NT2/D1 (cell line): ENCODE measurements at places on chromosomes 12 and 14.
A peak's percentile ranks its signal among the peaks of the same experiment; 100 is the strongest.

DNA sequence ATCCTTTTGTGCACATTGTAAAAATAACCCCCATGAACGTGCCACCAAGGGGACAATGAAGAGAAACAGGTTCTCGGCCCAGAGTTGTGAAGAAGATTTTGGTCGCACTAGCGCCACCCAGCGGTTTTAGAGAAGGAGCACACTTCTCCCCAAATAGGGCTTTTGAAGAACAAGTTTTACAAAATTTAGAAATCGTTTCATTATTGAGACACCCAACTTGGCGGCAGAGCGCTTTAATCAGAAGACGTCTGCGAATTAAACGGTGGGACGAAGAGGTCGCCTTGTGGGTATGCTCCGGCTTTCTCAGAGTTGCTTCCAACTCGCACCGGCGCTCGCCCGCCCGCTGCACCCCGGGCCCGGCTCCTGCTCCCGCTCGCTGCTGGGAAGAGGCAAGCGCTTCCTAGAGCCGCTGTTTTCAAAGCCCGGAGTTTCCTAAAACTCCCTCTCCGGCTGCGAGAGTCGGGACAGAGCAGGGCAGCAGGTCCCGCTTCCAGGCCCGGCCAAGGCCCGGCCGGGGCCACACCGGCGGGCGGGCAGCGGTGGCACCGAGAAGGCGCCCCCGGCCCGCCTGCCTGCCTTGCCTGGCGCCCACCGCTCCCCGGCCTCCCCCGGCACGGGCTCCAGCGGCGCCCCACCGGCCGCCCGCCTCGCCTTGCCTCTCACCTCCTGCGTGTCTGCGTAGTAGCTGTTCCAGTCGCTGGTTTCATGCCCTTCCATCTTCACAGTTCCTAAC lies 645 bp downstream of the FOXA1 start:
- DNase-seq: no peak

DNA sequence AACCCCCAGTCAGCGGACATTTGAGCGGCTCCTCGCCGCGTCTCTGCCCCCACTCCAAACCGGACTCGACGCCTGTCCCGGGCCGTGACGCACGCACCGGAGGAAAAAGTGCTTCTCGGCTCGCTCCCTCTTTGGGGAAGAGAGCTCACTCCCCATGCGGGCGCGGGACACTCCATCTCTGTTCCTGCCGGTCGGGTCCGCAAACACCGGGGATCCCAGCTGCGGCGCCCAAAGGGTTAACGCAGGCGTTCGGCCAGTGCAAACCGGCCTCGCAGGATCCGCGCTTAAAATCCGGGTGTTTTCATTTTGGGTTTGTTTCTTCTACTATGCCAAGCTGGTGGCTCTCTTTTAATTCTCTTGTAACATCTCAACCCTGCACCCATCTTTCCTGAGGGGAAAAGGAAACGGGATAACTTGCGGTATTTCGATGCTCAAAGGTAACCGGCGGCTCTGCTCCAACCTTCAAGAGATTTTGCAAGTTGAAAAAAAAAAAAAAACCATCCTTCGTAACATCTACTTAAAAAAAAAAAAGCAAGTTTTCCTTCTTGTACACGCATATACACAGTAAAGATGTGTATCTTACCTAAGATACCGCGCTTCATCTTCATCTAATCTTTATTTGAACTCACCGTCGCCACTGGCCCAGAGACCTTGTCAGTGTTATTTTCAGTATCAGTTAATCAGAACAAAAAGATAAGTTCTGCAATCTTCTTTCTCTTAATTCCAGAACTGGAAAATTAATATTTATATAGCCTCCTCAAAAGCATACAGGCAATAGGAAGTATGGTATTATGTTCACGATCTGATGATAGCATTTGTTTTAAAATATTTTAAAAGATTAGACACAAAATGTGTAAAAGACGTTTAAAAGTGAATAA lies 1.6 kb upstream of the ATP2B1 start:
- DNase-seq: peak; percentile 13

GRCh38 chr14:68634332-68634731 lies 158.5 kb downstream of the ZFP36L1 start:
- DNase-seq: no peak

DNA sequence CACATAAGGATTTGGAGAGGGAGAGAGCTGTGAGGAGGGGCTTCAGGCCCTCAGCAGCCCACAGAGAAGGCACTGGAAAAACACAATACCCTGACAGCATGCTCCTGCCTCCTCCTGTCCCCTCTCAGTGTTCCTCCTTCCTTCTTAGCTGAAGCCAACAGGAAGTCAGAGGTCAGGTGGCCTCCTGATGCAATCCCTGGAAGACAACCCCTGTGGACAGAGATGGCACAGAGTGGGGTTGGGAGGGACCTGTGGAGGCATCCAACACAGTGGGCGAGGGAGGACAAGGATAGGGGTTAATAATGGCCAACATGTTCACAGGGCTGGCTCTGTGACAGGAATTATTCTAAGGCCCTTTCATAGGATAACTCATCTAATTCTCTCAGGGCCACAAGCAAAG lies 15.4 kb upstream of the IFI27L2 start:
- DNase-seq: no peak

DNA sequence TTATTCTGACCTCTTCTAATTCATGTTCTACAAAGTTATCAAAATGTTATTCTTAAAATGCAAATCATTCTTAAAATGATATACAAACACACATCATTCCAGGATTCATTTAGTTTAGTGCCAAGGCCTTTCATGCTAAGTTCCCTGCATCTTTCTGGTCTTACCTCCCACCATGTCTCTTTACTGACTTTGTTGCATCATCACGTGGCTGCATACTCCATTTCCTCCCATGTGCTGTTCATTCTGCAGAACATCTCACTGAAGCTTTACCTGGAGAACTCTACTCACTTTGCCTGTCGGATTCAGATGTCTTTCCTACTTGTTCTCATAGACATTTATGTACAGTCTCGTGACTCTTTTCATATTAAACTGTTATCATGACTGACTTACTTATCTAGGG lies 278.1 kb downstream of the RAD51B start:
- no peak for DNase-seq

- DNase-seq: no peak
These were observed 39.1 kb downstream of the ADCK1 start for GRCh38 chr14:77838831-77839511.

GRCh38 chr12:92297932-92298696 lies 152.5 kb upstream of the BTG1 start:
- no peak for DNase-seq

GRCh38 chr14:96206461-96206860 lies 1.8 kb downstream of the BDKRB2 start:
- DNase-seq: no peak

DNA sequence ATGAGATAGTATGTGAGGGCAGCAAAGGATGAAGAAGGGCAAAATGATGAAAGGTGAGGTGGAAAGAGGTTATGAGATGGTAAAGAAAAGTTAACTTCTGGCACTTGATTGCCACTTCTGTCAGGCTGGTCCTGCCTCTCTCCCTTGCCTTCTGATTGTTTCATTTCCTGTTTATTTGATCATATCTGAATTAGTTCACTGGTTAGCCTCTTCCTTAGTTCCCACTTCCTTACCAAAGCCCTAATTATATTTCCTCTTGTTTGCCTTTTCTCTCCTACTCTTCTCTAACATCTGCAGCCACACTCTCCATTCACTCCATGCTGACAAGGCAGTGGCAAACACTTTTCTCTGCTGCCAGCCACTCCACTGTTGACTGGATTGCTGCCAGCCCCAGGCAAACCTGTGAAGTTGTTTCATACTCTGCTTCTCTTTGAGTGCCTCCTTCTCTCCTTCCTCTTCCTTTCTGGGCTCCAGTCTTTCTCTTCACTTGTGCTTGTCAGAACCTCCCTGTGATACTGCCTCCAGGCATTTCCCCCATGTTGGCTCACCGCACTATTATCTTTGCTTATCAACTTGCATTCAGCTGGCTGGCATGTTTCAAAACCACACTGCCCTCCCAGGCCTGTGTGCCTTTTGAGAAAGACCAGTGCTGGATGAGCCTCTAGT lies 8.1 kb downstream of the PNP start:
- no peak for DNase-seq

DNA sequence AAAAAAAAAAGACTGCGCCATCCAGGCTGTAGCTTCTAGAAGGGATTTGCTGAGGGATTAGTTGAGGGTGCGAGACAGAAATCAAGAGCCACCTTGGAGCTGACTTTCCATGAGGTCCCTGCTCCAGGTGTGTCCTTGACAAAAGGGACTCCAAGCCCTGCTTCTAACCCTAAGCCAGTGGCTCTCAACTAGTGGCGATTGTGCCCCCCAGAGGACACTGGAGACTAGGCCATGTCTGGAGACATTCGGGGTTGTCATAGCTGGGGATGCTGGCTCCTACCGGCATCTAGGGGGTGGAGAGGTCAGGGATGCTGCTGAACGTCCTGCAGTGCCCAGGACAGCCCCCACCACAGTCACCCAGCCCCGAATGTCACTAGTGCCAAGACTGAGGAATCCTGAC lies 40.6 kb downstream of the SPRING1 start:
- DNase-seq: peak; percentile 56

DNA sequence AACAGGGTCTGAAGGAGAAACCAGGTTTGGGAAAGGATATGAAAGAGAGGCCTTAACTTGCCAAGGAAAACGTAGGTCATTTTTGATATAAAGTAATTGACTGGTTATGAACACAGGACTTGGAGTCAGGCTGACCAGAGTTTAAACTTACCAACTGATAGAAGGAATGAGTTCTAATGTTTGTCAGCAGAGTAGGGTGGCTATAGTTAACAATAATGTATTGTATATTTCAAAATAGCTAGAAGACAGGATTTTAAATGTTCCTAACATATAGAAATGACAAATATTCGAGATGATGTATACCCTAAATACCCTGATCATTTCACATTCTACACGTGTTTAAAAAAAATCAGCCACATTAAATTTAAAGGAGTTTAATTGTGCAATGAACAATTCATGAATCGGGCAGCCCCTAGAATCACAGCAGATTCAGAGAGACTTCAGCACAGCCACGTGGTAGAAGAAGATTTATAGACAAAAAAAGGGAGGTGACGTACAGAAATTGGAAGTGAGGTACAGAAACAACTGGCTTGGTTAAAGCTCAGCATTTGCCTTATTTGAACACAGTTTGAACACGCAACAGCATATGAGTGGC lies 52.5 kb upstream of the PLEKHG7 start:
- DNase-seq: no peak

GRCh38 chr12:95088379-95088778 lies 15.0 kb upstream of the NR2C1 start:
- no peak for DNase-seq

GRCh38 chr14:23513005-23513817 lies 38.4 kb downstream of the ZFHX2 start:
- DNase-seq: no peak

GRCh38 chr14:50612806-50613205 lies 52.9 kb downstream of the ATL1 start:
- DNase-seq: no peak

- DNase-seq: no peak
These were observed 11.5 kb upstream of the TSPAN11 start for GRCh38 chr12:30914986-30915591.

- no peak for DNase-seq
These were observed 54.5 kb upstream of the EVL start for GRCh38 chr14:100010679-100011078.

DNA sequence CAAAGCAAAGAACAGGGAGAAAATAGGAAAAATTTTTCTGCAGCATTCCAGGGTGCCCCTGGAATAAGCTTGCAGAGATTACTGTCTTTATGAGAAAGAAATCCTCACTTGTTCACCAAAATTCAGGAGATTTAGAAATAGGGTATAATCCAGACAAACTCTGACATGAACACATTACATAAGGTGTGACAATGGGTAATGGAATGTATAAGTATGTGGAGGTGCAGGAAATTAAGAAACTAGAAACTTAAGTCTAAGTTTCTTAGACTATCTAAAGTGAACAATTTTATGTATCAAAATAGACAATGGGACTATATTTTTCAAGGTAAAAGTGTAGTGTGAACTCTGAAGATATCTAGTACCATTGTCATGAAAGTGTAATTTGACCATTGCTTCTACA lies 140.0 kb upstream of the KITLG start:
- DNase-seq: no peak

GRCh38 chr12:95169368-95169767 lies 47.9 kb downstream of the FGD6 start:
- no peak for DNase-seq

GRCh38 chr12:23096321-23096720 lies 471.4 kb downstream of the ETNK1 start:
- no peak for DNase-seq

- DNase-seq: no peak
These were observed 175.3 kb downstream of the PLCZ1 start for GRCh38 chr12:18562531-18562930.

GRCh38 chr12:8950702-8951478 lies 1.4 kb upstream of the M6PR start:
- DNase-seq: no peak

DNA sequence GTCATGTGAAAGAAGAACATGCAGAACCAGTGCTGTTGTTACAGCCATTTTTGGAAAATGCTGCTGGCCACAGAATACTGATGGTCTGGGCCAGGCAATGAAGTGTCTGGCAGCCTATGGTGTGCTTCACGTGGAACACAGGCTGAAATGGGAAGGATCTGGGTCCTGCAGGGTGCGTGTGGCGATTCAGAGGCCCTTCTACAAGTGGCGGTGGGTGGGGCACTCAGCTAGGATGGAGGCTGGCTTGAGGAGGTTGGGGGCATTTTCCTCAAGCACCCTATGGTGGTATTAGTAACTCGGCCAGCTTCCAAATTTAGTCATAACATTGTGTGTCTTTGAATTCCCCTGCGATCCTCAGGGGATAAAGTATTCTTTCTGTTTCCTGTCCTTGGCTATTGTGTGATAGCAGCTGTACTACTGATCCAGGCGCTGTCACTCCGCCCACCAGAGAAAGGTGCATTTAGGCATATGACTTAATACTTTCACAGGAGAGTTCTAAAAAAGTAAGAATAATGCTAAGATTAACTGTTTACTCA lies 9.2 kb upstream of the RAD52 start:
- no peak for DNase-seq

GRCh38 chr12:51406290-51406689 lies 15.1 kb upstream of the GALNT6 start:
- DNase-seq: no peak

GRCh38 chr12:117155278-117156060 lies 34.8 kb downstream of the FBXO21 start:
- DNase-seq: peak; percentile 95

DNA sequence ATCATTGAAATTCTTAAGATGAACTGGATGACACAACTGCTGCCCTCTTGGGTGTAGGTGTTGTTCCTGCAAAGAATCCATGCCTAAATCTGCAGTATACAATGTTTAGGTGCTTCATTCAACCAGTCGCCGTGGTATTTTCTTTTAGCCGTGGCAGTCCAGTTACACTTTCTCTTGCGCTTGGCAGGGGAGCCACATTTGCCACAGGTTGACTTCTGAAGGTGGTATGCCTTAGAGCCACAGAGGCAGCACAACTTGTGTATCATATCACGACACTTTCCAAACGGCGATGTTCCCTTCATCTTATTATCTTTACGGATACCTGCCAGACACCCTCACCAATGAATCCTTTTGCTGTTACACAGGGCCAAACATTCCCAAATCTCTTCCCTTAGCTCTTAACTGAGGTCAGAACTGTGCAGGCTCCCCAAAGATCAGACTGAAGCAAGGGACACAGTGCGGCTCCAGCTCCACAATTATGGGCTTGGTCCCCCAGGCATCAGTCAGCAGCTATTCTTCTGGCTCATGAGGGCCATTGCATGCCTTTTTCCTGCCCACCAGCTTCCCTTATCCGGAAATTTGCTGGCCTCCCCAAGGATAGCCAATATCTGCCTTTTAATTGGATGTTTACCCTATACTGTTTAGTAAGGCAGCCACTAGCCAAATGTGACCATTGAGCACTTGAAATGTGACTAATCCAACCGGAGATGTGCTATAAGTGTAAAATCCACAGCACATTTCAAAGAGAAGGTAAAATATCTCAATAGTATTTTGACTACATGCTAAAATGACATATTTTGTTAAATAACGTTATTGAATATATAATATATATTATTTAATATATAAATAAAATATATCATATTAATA lies 50.7 kb downstream of the SENP1 start:
- DNase-seq: no peak
